ENCODE measurements at places on chromosomes 2 and 18.

DNA sequence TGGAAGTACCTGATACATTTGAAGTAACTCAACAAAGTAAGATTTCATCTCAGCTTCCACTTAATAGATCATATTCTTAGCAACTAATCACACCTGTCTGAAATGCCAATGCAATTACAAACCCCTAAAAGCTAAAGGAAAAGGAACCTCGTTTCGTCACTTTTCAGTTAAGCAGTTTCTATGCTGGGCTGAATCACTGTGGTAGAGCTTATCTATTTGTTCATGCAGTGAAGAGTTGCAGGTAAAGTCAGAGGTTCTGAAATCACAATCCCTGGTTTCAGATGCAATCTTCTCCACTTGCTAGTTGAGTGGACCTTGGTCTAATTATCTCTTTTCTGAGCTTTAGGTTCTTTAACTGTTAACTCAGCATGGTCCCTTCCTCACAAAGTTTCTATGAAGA is 6.3 kb downstream of the HRH4 start:
- no peak for DNase-seq

DNA sequence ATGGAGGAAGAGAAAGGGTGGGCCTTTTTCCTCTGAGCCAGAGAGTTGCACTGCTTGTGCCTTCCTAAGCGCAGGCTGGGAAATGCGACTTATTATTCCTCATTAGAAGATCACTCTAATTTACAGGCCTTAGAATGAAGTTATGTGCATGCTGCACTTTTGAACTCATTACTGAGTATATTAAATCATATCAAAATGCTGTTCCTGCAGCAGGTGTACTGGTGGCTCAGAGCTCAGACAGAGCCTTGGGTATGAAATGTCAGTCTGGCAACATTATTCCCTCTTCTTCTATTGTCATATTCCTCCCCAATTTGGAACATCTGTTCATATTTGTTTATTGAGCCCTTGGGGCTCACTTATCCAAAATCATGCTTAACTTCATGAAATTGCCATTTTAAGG is 85.5 kb downstream of the ADCYAP1 start:
- no peak for DNase-seq

GRCh38 chr2:219018286-219018685 is 23.0 kb downstream of the CFAP65 start:
- no peak for DNase-seq

DNA sequence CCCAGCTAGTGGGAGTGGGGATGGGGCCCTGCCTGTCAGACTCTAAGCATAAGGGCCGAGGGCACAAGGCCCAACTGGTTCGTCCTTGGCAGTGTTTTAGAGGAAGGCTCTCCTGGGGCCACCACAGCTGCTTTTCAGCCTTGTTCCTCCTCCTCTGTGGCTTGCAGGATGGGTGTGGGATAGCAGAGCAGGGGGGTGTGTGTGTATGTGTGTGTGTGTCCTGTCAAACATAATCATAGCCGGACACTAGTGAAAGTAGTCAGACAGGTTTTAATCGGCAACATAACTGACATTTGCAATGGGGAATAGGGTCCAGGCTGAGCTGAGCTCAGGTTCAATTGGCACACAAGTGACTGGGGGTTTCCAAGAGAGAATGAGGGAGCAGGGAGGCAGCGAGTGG is 114.2 kb downstream of the SEPTIN10 start:
- no peak for DNase-seq

GRCh38 chr18:23648940-23649607 is 13.6 kb downstream of the ANKRD29 start:
- DNase-seq: no peak

DNA sequence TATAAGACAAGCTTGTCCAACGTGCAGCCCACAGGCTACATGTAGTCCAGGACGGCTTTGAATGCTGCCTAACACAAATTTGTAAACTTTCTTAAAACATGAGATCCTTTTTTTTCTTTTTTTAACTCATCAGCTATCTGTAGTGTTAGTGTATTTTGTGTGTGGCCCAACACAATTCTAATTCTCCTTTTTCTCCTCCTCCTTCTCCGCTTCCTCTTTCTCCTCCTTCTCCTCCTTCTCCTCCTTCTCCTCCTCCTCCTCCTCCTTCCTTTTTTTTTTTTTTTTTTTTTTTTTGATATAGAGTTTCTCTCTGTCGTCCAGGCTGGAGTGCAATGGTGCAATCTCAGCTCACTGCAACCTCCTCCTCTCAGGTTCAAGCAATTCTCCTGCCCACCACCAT is 39.3 kb upstream of the GTF2A1L start:
- DNase-seq: no peak

DNA sequence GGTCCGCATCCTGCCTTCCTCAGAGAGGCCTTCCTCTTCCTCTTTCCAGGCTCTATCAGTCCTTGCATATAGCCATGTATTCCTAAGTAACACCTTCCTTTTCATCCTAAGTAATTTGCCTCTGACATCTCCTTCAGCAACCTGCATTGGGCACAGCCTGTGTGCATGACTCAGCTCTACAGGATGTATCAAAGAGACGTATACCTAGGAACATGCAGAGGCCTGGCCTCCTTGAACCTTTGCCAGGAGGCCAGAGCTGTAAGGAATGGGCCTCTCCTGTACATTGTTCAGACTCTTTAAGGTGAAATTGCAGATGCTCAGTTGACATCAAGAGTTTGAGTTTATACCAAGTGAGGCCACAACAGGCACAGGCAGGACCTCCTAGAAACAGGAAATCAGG is 76.0 kb upstream of the CELF4 start:
- no peak for DNase-seq

- no peak for DNase-seq
Observed at GRCh38 chr18:79604913-79605880, 74.4 kb upstream of the CTDP1 start.

DNA sequence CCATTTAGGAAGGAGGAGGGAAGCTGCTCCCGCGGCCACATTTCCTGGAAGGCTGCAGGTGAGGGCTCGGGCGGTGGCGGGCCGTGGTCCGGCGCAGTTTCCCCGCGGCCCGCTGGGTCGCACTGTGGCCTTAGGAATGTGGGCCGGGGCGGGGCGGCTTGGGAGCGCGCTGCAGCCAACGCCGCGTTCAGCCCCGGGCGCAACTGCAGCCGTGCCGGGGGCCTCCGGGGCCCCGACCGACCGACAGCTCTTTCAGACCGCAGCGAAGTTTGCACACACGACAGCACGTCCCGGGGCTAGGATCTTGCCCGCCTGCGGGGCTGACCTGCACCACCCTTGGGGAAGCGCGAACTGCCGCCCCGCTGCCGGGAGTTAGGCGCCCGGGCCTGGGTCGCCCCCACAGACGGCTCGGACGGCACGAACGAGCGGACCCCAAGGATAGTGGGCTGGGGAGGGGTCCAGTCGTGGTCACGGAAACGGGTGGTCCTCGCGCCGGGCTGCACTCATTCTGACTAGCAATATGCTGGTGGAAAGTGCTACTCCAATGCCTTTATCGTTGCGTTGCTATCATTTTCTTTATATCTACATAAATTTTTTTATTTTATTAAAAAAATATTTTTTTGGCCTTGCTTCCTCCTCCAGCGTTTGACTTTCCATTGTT is 69.9 kb upstream of the DLX2 start:
- no peak for DNase-seq

DNA sequence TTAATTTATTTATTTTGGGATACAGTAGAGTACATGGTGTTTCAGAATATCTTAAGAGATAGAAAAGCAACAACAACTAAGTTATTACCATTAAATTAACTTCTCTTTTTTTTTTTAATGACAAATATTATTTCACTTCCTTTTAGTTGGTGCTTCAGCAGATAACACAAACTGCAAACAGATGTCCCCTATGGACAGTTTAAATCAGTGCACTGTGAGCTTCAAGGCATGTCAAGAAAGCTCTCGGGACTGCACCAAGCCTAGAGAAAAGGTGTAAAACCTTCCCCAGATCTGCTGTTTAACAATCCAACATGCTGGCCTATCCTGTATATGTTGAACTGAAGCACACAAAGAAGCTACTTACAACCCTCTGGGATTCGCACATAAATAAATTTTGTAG is 122.7 kb downstream of the TCF4 start:
- no peak for DNase-seq

- DNase-seq: no peak
Observed at GRCh38 chr2:229530434-229530833, 183.9 kb downstream of the DNER start.

DNA sequence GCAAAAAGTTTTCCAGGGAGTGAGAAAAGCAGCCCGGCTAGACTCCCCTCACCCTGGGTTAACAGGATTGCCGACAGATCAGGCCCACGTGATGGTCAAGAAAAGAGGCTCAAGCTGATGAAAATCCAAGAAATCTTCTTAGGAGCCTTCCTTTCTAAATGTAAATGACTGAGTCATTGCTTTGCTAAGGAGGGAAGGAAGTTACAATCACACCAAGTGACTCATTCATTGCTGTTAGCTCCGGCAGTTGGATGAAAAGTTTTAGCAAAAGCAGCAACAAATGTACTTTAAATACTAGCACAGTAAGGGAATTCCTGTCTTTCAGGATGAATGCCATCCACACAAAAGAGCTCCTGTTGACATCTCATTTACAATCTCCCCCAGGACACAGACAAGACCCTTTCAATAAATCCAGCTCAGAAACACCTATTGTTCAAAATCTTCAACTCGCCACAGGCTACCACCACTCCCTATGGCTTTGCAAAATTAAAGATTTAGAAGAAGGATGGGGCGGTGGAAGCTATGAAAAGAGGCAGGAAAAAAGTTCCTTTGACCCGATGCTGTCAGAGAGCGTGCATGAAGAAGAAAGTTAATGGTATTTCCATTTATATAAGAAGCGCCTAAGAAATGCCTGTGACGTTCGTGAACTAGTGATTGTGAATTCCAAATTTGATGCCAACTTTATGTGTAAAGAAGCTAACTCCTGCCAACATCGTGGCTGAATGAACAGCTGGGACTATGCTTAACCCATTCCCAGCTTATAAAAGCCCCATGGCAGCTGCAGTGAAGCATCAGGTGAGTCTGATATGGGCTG is 153.7 kb downstream of the TGIF1 start:
- DNase-seq: peak; percentile 82

- DNase-seq: no peak
Observed at GRCh38 chr2:56587456-56587855, 403.7 kb downstream of the CCDC85A start.

DNA sequence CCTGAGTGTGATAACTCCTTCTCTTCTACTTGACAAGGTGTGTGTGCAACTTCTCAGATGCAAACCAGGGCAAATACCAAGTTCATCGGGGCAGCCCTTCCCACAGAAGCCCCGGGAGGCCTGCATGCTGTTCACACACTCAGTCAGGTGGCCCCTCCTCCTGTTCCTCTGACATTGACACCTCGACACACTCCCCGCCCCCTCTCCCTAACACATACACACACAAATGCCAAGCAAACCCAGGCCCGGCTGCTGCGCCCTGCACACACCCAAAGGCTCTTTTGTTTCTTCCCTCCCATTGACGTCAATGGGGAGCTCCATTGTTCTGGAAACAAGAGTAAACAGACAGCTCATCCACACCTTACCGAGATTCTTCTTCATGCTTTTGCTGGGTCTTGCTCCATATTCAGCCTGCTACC is 1.7 kb upstream of the PER2 start:
- no peak for DNase-seq

DNA sequence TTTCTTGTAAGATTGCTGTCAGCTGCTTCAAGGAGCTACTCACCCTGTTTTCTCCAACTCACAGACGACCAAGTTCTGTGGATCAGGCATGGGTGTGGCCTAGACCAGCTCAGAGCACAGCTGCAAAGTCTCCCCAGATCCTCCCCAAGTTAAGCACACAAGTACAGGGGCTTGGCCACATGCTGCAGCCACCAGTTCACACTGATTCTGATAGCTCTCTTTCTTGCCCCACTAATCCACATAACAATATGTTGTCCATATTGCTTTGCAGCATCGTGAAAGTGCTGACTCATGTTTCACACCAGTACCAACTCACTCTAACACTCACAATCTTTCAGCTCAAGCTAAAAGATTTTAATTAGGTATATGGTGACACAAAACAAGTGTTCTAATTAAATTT is 437.0 kb downstream of the PARD3B start:
- no peak for DNase-seq

DNA sequence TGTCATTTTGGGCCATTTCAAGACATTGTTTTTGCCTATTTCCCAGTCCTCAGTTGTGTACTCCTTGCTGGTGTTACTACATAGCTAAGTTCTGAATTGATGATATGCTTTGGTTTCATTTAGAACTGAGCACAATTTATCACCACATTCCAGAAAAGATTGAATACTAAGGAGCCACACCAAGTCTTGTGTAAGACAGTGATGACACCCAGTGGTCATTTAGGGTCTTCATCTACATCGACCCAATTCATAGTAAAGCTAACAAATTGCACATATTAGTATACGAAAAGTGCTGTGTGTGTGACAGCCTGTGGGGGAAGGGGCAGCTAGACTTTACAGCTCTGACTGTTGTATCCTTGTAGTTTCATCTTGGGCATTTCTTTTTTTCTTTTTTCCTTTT is 10.9 kb upstream of the DLX2 start:
- DNase-seq: no peak

GRCh38 chr2:211756266-211756665 is 782.3 kb downstream of the ERBB4 start:
- DNase-seq: no peak

GRCh38 chr18:50126471-50126870 is 68.5 kb downstream of the MYO5B start:
- DNase-seq: no peak

DNA sequence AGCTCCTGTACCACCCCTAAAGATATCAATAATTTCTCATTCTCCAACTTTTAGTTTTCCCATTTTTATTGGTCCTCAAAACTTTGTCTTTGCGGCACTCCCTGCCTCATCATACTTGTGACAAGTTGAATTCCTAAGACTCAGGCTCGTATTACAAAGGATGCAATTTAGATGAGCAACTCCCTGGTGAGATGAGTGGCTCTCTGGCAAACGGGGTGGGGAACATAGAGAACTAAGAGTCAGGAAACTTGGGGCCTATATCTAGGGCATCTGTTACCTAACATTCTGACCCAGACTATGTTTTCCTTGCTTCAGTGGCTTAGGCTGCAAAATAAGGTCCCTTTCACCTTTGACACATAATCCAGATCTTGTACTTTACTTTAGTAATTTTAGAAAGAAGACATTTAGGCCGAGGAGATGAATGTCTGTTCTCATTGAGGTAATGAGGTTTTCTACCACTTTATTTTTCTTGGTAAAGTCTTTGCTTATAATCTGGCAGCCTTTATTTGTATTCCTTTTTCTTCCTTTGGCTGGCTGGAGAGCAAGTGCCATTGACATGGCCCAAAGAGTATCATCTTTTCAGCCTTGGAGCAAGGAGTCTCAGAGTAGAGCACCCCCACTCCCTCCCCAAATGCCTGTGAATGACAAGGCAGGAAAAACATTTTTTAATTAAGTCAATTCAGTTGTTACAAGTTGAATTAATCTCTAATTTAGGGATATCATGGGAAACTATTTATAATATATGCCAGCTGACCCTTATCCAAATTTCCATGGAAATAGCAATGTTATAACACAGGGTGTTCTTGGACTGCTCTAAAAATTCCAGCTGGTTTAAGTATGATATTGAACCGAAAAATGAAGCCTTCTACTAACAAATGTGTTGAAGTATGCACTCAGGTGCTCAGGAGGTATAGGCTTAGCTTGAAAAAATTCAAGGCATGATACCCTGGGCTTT is 15.2 kb downstream of the TSPYL6 start:
- no peak for DNase-seq

GRCh38 chr2:55768991-55769390 is 75.3 kb upstream of the PNPT1 start:
- DNase-seq: no peak

All from SIG-M5 (cell line).